ENCODE measurements at places on chromosomes 5 and 9. TPM values are rescaled to one million over a fixed set of nuclear protein-coding genes. Genes with fewer than 3 reads are reported as not detected.

GPR150 gene
- total RNA-seq: 1.7 TPM

SLCO6A1 gene
- not detected for total RNA-seq

TXNDC8 gene
- total RNA-seq: not detected

DNA sequence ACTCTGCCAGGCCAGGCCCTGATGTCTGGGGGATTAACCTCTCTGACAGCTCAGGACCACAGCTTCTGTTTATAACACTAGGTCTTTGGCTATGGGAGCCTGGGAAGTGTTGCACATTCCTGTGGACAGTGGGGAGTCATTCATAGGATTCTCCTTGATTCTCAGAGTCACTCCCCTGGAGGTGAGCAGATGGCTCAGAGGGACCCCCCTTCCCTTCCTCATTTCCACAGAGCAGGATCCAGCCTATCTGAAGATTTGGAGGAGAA, 60.2 kb downstream of the NRG2 start:
- no peak for DNase-seq

DNA sequence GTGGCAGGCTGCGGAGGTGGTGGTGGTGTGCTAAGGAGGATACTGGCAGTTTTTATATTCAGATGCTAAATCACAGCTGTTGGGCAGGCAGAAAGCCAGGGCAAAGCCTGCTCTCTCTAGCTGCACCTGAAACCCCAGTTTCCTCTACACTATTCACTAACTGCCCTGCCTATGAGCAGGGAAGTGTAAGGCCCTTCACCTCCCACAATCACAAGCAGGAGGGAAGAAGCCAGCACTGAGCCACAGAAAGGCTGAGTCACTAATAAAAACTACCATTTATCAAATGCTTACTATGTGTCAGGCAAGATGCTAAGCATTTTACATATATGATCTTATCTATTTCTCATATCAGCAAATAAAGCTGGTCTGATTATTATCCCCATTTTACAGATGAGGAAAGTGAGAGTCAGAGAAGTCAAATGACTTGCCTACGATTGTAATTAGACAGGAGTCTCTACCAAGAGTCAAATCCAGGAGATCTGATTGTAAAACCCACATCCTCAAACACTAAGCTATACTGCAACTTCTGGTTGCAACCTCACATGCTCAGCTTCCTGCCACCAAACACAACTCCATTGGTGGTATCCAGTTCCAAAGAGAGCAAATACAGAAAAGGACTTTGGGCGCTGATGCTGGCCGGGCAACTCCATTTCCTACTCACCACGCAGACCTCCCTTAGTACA, 17.7 kb upstream of the IL6ST start:
- DNase-seq: peak; percentile 63

GRCh38 chr5:13478831-13479465, 465.5 kb downstream of the DNAH5 start:
- DNase-seq: no peak

DNA sequence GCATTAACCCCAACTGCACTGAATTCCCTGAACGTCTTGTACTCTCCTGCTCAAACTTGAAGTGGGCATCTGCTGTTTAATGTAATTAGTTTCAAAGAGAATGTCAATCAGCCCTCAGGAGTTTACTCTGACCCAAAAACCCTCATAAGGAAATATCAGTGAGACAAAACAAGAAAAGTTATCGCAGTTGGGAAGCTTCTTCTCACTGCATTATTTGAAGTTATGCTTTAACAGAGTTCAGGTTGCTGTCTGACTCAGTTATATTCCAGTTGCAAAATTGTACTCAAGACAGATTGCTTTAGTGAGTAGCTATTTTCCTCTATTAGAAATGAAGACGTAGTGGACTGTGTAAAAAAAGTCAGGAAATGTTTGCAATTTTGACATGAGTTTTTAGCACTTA, 52.1 kb downstream of the PPIC start:
- no peak for DNase-seq

DNA sequence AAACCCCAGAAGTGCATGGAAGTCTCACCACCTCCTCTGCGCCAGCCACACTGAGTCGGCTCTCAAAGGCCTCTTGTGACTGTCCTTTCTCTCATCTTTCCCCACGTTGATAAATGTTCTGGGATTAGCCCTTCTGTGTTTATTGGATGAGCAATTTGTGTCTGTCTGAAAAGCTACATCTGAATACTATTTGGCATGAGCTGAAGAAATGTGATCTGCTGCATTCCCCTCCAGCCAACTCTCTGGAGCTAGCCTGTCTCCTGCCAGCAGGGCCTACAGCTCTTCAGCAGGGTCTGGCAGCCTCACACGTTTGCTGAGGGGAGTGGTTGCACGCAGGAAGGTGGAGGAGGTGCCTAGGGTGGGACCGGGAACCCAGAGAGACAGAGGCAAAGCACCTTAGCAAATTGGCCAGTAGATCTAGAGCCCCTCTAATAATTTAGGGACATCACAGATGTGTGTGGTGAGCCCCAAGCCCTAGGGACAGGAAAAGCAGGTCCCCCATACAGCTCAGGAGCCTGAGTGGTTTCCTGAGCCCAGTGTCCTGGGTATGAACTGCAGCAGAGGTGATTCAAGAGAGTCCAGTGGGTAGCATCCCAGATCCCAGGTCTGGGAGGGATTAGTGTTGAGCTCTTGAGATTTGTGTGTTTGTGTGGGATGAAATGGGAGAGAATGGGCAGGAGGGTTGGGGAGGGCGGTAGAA, 20.5 kb upstream of the B4GALT1 start:
- DNase-seq: no peak

GRCh38 chr5:159905496-159905895, 10.8 kb upstream of the ADRA1B start:
- DNase-seq: no peak

DNA sequence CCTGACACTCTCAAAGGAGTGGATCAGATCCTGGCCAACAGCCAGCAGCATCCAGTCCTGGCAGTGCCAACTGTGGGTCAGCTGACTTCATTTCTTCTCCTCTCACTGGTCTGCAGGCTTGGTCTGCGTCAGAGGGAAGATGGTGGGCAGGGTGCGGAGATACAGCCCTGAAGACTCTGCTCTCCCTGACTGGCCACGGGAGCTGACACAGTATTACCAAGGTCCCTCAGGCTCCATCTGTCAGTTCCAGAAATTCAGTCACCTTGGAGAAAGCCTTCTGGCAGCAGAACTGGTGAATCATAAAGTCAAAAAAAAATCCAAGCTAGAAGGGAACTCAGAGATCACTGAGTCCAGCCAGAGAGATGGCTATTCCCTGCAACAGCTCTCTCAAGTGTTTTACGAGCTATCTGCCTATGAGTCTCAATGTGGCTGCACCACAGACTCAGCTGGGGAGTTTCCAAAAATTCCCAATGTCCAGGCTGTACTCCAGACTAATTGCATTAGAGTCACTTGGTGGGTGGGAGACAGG, 27.9 kb downstream of the C1QTNF2 start:
- no peak for DNase-seq

DNA sequence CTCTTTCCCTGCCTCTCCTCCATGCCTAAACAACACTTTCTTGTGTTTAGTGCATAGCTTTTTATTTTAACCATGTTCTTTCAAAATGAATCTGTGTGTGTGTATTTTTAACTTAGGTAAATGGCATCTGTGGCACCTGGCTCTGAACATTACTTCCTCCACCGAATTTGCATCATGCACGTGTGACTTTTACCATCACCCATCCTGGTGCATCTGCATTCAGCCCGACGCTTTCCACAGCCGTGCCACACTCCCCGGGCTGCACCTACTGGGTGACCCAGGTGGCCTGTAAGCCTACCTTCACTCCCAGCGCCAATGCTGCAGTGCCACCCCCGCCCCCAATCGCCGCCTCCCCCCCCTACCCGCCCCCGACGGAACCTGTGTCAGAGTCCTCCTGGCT, 12.7 kb upstream of the FCN1 start:
- DNase-seq: no peak

GRCh38 chr9:108991479-108991878, 21.8 kb downstream of the CTNNAL1 start:
- DNase-seq: no peak

DNA sequence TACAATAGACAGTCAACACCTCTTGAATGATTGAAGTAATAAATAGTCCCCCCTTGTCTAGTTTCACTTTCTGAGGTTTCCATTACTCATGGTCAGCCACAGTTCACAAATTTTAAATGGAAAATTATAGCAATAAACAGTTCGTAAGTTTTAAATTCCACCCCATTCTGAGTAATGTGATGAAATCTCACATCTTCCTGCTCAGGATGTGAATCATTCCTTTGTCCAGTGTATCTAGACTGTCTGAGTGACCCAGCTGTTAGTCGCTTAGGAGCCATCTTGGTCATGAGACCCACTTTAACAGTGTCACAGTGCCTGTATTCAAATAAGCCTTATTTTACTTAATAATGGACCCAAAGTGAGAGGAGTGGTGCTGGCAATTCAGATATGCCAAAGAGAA, 311.6 kb upstream of the PRR16 start:
- DNase-seq: no peak

DNA sequence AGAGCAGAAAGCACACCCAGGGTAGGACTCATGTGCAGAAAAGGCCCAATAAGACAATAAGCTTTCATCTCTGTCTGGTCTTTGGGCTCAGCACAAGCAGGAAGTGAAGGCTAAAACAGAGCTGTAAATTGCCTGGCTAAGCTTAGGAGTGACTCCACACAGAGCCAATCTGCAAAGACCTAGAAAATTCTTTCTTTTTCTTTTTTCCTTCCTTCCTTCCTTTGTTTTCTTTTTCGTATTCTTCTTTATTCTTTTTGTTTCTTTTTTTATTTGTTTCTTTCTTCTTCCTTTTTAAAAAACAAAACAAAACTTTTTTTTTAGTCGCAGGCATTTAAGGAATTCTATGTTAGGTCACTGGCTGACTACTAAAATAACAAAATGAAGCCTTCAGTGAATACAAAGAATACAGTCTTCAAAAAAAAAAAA, 12.2 kb downstream of the SLC35A4 start:
- no peak for DNase-seq

DNA sequence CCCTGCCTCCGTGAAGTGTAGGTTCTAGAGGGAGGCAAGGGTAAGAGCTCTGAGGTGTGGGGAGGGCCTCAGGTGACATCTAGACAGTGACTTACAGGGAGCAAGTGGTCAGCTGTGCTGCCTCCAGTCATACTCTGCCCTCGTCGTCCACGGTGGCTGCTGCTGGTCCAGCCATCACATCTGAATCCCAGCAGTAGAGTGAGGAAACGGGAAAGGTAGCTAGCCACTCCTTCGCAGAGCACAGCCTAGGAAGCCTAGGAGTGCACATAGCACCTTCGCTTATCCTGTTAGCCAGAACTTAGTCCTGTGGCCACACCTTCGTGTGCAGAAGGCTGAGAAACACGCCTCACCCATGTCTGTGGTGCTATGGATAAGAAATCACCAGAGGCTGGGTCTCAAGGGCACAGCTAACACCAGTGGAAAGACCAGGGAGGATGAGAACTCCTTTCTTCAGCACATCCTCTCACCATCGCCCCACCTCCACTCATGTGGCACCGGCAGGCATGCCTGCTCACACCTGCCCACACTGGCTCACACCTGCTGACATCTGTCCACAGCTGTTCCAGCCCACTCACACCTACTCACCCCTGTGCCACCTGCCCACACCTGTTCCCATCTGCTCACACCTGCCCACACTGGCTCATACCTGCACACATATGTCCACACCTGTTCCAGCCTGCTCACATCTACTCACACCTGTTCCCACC, 44.5 kb upstream of the SLC6A19 start:
- no peak for DNase-seq

GRCh38 chr5:68407311-68408239, 192.0 kb downstream of the PIK3R1 start:
- DNase-seq: no peak

DNA sequence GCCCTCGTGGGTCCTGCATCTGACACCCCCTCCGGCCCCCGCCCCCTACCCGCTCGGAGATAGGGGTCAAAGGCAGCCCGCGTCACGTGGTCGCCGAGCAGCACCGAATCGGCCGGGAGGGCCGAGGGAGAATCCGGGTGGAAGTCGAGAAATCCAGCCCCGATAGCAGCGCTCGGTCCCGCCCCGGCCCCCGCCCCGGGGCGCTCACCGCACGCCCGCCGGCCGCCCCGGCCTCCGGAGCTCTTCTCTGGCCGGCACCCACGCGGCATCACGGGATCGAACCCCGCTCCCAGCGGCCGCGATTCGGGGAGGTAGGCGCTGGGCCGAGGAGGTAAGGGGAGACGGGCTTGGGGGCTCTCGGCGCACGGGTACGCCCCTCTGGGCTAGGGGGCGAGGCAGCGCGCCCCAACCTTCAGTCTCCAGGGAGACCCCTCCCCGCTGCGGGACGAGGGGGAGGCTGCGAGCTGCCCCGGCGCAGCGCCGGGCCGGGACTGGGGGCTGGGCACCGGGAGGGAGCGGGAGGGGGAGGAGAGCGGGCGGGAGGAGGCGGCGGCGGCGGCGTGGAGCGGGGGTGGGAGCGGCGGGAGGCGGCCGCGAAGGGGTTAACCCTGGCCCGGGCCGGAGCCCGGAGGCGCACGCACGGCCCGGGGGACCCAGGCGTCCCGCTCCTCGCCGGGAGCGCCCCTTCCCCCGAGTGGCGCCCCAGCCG, 22.1 kb upstream of the NDST1 start:
- DNase-seq: peak; percentile 18

DNA sequence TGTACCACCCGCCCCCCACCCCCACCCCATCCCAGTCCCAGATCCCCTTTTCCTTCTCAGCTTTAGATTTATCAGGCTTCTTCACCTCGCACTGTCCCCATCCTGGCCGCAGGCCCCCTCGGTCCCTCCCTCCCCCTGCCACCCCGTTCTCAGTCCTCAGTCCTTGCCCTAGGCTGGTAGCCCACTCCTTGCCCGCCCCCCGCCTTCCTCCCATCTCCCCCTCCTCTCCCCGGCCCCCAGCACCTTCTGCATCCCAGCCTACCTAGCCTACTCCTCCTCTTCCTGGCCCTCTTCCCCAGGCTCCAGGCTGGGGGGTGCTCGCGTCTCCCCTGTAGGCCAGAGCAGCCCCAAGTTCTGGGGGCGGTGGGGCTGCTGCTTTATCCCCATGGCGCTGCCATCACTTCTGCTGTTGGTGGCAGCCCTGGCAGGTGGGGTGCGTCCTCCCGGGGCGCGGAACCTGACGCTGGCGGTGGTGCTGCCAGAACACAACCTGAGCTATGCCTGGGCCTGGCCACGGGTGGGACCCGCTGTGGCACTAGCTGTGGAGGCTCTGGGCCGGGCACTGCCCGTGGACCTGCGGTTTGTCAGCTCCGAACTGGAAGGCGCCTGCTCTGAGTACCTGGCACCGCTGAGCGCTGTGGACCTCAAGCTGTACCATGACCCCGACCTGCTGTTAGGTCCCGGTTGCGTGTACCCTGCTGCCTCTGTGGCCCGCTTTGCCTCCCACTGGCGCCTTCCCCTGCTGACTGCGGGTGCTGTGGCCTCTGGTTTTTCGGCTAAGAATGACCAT, 828 bp downstream of the NPR2 start:
- DNase-seq: no peak
